ENCODE measurements at places on chromosomes 6 and 20.

DNA sequence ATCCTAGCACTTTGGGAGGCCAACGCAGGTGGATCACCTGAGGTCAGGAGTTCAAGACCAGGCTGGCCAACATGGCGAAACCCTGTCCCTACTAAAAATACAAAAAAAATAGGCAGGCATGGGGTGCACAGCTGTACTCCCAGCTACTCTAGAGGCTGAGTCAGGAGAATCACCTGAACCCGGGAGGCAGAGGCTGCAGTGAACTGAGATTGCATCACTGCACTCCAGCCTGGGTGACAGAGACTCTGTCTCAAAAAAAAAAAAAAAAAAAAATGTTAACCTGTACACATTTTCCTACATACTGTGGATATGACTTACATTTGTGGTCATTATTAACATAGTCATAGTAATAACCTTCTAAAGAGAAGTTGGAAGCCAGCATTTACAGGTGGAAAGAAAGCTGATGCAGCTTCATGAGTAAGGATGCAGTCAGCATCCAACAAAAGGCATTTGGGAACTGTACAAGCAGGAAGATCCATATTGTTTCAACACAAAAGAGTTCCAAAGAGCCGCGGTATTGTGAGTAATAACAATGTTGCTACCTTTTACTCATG is 186.2 kb downstream of the GPX5 start:
- no peak for DNase-seq

DNA sequence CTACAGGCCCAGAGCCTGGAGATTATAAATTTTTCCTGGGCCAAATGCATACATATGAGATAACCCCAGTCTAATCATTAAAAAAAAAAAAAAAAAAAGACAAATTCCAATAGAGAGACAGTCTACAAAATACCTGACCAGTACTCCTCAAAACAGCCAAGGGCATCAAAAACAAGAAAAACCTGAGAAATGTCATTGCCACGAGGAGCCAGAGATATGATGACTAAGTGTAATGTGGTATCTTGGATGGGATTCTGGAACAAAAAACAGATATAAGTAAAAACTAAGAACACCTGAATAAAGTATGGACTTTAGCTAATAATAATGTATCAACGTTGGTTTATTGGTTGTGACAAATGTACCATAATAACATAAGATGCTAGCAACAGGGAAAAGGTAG is 24.9 kb downstream of the UBE2V1 start:
- DNase-seq: no peak

DNA sequence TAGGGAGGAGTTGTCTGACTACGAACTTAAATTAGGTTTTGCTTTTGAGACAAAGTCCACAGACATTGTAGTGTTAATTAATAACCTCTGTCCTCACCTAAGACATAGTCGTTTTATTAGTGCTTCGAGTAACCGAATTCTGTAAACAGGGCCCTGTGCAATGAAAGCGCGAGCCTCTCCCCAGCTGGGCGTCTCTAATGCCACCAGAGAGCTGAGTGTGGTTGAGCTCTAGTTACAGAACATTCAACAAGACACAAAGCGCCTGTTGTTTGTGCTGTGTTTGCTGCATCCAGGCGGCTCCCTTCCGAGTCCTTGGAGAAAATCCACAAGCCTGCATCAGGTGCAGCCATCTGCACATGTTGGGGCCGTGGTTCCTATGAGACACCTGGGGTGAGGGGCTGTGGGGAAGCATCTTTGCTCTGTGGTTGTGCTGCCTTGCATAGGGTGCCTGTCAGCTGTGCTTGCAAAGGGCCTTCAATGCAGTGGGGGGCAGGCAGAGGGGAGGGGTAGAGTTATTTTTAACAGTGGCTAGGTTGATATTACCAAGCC is 63.9 kb downstream of the CD164 start:
- DNase-seq: no peak

DNA sequence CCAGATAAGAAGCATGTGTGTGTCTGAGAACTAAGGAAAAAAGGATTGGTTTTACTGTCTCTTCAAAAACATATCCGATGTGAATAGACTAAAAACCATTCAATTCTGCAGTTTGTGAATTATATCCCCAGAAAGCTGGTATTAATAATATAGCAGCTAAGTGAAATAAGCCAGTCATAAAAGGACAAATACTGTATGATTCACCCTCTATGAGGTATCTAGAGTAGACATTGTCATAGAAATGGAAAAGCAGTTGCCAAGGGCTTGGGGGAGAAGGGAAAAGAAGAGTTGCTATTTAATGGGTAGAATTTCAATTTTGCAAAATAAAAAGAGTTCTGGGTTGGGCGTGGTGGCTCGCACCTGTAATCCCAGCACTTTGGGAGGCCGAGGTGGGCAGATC is 137.5 kb downstream of the ATXN1 start:
- DNase-seq: no peak

- no peak for DNase-seq
Observed at GRCh38 chr6:38099221-38099620, 279.7 kb downstream of the ZFAND3 start.
